ENCODE measurements at places on chromosomes 3 and 15.

DNA sequence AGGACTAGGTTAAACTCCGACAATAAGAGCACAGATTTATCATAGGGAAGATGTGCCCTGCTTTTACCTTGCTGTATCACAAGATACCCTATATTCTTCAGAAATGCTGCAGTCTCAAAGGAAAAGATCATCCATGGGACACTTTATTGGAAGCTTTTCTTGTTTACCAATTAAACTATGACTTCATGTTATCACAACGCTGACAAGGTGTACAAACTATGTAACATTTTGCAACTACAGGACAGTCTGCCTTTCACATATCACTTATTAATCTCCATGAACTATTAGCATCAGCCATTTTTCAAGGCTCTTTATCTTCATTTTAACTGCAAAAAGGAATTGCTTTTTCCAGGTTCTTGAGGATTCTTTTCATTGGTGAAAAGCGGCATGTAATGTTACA is 34.0 kb downstream of the CBLB start:
- DNase-seq: no peak

GRCh38 chr3:45187694-45188141 is 38.4 kb downstream of the TMEM158 start:
- no peak for DNase-seq

- no peak for DNase-seq
Observed at GRCh38 chr15:29799859-29800258, 22.4 kb downstream of the TJP1 start.

DNA sequence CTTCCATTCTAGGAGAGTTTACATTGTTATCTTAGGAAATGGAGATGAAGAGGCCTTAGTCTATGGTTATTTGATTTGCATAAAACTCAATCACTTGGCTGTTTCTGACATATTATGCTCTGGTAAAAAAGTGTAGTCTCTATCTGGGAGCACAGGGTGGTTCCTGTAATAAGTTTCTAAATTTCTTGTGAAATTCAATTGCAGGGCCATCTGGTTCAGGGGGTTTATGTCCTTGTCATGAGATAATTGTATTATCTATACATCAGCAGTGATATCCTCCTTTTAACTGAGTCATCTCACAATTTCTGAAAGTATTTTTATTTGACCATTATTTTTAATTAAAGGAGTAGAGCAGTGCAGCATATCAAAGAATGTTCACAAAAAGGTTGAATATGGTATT is 203.3 kb downstream of the MFSD1 start:
- DNase-seq: no peak

DNA sequence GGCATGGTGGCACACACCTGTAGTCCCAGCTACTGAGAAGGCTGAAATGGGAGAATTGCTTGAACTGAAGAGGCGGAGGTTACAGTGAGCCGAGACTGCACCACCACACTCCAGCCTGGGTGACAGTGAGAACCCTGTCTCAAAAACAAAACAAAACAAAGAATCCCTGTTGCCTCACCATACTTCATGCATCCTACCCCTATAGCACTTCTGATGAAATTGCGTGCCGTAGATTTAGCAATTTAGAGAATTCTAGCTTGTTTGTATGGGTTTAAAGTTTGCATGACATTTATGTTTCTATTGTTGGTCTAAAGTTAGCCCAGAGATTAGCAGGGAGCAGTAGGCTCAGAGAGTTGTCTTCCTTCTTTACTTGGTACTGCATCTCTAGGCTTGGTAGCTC is 7.8 kb downstream of the RAB5A start:
- DNase-seq: no peak

DNA sequence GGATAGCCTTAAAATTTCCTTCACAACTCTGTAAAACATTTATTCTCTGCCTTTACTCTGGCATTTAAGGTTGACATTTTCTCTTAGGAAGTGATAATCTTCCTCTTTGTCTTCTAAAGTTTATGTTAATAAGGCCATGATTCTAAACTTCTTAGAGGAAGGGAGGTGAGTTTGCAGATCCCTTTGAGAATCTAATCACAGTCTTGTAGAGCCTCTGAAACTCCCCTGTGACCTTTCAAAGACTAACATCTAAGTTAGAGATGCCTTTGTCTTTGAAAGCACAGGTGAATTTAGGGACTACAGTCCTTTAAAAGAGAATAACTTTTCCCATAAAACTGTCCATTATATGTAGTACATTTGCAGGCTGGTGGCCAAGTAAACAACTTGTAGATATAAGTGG is 115.1 kb downstream of the PLCL2 start:
- DNase-seq: no peak

- DNase-seq: no peak
Observed at GRCh38 chr3:57974796-57975388, 33.3 kb upstream of the FLNB start.

GRCh38 chr15:66278056-66278455 is 15.3 kb upstream of the DIS3L start:
- DNase-seq: no peak

DNA sequence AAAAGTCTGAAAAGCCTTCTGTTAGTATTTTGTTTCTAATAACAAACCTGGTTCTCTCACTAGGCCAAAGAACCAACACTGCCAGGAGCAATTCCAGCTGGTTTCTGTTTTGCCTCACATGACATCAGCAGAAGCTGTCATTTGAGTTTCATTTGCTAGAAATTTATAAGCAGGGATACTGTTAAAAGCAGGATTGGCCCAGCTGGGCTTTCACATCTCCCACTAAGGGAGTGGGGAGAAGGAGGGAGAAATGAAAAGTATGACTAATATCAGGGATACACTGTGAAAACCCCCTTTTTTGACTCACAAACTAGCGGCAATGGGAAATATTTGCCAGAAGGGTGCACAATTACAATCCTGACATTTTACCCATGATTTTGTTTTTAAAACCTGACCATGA is 5.3 kb downstream of the CCDC80 start:
- no peak for DNase-seq

Measured in CD4-positive, alpha-beta T cell treated with Interleukin-6 at 100 ng/mL for 8 hours (primary cell).